ENCODE measurements at places on chromosomes 16 and 17.

DNA sequence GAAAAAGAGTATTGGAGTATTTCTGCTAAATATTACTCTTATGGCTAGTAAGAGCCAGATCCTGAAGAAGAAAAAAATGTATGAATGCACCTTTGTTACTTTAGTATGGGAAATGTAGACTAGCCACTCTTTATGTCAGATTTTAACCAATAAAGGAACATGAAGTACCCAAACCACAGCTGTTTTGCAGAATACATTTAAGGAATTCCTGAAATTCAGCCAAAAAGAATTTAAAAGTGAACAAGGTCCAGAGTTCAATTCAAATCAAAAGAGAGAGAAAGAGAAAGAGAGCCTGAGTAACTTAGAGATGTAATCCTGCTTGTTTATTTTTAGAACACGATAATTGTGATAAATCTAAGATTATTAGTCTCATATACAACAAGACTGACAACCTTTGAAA is 1.2 kb downstream of the KCNJ16 start:
- DNase-seq: no peak

DNA sequence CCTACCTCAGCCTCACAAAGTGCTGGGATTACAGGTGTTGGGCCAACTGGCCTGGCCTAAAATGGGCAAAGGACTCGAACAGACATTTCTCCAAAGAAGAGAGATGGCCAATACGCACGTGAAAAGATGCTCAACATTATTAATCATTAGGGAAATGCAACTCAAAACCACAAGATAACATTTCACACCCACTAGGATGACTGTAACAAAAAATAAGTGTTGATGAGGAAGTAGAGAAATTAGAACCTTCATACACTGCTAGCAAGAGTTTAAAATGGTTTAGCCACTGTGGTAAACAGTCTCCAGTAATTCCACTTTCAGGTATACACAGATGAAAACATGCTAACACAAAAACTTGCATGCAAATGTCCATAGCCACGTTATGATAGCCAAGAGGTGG is 5.7 kb downstream of the TMED6 start:
- DNase-seq: no peak

GRCh38 chr16:79186196-79186595 is 414.3 kb downstream of the MAF start:
- no peak for DNase-seq

GRCh38 chr16:15870011-15870410 is 13.2 kb upstream of the MYH11 start:
- no peak for DNase-seq

- no peak for DNase-seq
These were observed 1.0 kb downstream of the AMZ2 start for GRCh38 chr17:68248891-68249290.

DNA sequence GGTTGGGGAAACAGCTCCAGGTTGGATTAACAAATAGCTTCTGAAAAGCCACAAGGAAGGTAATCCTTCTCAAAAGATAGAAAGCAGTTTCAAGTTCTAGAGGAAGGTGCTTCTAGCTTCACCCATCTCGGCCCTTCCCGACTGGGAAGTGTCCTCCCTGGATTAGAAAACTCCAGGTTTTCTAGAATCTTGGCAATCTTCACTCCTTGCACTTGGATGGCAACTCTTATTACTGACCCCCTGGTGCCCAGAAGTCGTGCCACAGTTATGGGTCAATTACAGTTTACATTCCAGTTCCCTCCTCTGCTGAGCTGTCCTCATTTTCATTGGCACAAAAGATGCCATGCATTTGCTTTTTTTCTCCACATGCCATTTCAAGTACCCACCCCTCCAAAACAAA is 65.6 kb downstream of the SMG6 start:
- DNase-seq: no peak

- DNase-seq: no peak
These were observed 68.6 kb downstream of the SEC14L1 start for GRCh38 chr17:77209330-77209748.

DNA sequence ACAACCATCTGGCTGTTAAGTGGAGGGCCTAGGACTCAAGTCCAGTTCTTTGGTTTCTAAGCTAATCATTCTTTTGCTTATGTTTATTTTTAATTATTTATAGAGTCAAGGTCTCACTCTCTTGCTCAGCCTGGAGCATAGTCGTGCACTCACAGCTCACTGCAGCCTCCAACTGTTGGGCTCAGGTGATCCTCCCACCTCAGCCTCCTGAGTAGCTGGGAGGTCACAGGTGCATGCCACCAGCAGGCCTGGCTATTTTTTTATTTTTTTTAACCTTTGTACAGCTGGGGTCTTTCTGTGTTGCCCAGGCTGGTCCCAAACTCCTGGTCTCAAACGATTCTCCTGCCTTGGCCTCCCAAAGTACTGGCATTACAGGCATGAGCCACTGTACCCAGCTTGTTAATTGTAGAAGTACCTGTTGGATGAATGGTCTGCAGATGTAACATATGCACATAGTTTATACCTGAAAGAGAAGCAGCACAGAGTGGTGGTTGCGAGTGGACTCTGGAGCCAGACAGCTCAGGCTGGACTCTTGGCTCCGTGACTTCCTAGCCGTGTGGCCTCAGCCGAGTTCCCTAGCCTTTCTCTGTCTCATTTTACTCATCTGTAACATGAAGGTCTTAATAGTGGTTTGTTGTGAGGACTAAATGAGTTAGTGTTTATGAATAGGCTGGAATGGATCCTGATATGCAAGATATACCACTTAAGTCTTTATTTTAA is 337.5 kb downstream of the SNX29 start:
- DNase-seq: no peak

GRCh38 chr16:9275377-9275776 is 183.9 kb downstream of the HAPSTR1 start:
- no peak for DNase-seq

GRCh38 chr16:5069854-5070253 is 1.8 kb upstream of the ALG1 start:
- no peak for DNase-seq
